T-helper 1 cell (primary cell): ENCODE measurements at places on chromosomes 4 and X.
A peak's percentile ranks its signal among the peaks of the same experiment; 100 is the strongest.

DNA sequence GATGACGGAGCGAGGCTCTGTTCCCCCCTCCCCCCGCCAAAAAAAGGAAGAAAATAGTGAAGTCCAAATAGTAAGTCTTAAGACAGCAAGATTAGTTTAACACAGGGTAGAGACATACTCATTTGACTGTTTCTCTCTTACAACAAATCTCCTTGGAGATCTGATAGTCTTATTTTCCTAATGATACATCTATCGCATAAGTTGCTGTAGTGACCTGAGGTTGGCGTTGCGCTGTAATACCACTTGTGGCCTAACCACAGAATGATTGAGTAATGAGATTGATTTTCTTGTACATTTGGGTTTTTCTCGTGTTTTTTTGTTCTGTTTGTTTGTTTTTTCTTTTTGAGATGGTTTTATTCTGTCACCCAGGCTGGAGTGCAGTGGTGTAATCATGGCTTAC lies 27.2 kb downstream of the OCIAD1 start:
- DNase-seq = no peak

- no peak for DNase-seq
Measured at GRCh38 chrX:114580336-114580735, 3.5 kb upstream of the HTR2C start.

GRCh38 chrX:132231587-132231986 lies 12.3 kb upstream of the RAP2C start:
- no peak for DNase-seq

- DNase-seq = peak; percentile 30
Measured at GRCh38 chr4:77852892-77853495, 9.6 kb upstream of the MRPL1 start.

DNA sequence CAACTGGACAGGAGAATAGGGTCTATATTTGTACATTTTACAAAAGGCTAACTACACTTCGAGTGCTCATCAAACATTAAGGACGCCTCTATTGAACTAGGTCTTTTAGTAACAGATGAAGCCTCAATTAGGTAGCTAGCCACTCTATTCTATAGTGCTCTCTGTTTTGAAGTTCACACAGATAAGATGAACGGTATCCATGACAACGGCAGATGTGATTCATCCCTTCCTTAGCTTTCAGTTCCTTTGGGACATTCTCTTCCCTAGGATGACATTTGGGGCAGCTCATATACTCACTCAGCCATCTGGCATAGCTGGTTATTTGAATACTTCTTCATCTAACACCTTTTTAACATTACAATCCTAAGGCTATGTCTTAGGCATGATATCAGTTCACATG lies 62.4 kb upstream of the WDFY3 start:
- no peak for DNase-seq

DNA sequence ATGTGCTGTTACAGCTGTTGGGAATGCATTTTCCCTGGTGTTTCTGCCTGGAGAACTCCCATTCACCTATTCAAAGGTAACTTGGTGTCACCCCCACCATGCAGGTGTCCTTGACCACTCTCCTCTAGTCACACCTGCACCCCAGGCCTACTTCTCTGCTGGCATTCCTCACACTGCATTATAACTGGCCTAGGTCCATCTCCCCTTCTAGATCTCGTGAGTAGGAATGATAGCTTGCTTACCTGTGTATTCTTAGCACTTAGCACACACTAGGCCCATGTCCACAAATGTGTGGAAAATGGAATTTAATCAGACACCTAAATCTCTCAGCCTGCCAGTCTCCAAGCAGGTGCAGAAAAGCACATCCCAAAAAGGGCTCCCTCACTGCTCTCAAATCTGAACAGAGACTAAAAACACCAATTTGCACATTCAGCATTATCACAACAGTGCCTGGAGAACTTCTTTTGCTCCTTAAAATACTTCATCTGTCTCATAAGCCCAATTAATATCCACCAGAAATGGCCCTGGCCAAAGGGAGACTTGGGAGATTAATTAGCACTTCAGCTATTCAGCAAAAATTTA lies 18.3 kb downstream of the SCD5 start:
- DNase-seq = no peak

GRCh38 chrX:155819525-155819924 lies 61.6 kb upstream of the VAMP7 start:
- no peak for DNase-seq

DNA sequence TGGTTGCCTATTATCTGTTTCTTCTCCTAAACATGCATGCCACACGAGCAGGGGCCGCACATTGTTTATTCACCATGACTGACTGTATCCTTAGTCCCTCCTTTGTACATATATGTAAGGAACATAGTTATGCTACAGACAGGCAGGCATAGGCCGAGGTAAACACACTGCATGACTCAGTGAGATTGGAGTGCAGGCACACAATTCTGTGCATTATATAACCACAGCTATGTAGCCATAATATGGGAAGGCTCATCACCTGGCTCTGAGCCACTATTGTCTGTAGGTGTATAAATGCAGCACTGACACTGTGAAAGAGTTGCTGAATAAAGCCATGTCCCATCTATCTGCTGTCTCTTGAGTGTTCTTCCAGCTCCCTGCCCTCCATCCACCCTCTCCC lies 431.6 kb downstream of the IDS start:
- no peak for DNase-seq

DNA sequence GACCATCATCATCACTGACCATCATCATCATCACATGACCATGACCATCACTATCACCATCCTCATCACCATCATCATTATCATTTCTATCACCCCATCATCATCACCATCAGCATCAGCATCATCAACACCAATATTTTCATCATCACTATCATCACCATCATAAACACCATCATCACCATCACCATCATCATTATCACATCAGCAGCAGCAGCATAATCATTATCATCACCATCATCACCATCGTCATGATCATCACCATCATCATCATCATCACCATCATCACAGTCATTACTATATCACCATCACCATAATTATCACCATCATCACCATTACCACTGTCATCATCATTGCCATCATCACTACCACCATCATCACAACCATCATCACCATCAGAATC lies 117.6 kb downstream of the DHRSX start:
- no peak for DNase-seq

GRCh38 chr4:55181010-55182005 lies 55.9 kb upstream of the KDR start:
- no peak for DNase-seq

- DNase-seq = peak; percentile 18
Measured at GRCh38 chr4:84582988-84583875, at the start of gene CDS1. Gene CDS1 (plus strand): TSS chr4:84583127. CDS start chr4:84583402, 275 bp downstream.

- no peak for DNase-seq
Measured at GRCh38 chr4:120520761-120521160, 401.8 kb downstream of the PRDM5 start.

DNA sequence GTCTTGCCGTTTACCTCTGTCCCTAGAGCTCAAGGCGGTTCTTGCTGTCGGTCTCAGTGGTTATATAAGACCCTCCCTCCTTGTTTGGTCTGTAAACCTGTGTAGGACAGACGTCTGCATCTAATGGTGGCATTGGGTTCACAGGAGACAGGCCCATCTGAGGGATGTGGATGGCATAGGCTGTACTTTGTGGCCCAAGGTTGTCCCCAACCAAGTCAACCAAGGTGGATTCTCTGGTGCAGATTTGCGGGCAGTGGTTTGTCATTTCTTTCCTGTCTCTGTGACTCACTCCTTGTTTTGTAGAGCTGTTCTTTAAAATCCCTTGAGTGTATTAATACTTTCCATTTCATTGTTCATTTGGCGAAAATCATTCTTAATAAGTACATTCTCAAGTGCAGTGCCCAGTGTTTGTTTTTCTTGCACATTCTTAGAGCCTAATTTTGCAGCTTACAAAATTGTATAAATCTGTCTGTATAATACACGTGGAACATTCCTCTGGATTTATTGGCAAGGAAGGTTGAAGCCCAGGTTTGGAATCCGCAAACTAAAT lies 68.0 kb upstream of the TLR2 start:
- DNase-seq = peak; percentile 51

DNA sequence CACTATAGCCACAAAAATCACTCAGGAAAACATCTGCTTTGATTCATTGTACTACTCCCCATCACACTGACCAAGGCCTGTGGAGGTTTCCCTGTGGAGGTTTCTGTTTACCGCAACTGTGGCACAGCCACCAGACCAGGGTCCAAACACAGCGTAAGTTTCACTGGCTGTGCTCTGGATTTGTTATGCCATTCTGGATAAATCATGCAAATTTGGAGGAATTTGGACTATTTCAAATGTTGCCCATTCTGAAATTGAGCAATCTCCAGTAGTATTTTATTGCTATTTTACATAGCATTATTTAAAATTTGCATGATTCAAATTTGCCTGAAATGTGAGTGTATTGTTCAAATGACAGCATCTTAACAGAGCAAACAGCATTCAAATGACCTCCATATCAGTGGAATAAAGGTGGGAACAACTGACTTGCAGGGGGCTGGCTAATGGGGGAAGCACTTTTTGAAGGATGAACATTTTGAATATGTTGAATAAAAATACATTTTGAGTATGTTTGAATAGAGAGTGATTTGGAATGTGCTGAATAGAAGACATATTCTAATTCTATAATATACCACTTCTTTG lies 66.1 kb upstream of the ACSL1 start:
- DNase-seq = no peak

DNA sequence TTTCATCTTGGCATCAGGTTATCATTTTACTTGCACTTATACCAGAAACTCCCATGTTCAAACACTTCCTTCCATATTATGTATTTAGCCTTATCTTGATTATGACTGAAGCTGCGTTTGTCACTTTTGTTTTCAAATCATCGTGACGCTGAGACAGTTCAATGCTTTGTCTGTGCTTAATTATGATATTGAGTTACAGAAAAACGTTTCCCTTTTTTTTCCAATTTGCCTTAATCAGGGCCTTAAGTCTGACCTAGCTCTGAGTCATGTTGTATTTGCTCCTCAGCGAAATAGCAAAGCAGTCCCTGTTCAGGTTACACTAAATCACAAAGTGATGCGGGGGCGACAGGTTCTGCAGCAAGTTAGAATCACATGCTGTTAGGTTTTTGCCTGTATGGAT lies 254.7 kb downstream of the AFF2 start:
- DNase-seq = no peak

DNA sequence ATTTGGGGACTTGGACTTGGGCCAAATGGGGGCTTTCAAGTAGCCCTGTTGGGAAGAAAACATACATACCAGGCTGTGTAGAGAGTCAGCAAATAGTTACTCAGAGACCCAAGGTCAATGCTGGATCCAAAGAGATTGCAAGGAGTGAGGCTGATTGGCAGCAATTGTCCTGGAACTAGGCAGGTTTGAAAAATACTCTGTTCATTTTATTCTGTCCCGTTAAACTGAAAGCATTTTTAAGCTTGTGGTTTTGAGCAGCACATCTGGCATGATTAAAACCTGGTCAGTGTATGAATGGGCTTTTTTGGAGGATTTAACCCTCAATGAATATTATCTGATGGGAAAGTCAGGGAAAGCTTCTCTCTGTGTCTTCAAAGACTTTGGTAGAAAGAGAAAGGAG lies 294.3 kb upstream of the BOD1L1 start:
- no peak for DNase-seq

DNA sequence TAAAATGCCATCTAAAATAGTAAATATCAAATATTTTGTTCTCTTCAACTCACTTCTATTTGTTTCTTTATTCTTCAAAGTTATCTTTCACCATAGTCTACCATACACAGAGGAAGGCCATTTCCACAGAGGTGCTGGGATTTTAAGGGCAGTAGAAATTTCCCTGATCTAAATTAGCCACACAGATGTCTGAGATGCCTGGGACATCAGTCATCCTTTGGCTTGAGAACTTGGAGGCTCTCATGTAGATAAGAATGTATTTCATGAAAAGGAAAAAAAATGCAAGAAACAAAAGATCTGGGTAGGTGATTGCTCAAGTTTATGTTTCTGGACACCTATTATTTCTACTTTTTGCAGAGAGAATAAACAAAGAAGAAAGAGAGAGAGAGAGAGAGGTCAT lies 1008.2 kb downstream of the NLGN4X start:
- DNase-seq = no peak
